ENCODE measurements at places on chromosomes 3 and 15.

DNA sequence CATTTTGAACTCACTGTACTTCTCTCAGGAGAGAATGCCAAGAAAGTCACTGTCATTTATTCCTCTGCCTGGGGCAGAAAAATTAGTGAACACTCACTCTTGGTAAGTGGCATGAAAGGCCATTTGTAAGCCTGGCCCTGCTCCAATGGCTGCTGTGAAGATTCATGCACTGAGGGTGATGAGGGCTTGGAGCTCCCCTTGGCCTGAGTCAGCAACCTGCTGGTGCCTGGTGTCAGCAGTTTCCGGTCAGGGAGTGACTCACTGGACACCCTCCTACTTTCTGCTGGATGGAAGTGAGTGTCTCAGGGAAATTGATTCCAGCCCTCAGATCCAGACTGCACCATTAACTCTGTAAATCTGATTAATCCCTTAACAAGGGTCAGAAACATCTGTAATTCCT is 37.6 kb downstream of the TRA2B start:
- peak; percentile 96 for DNase-seq

- DNase-seq = no peak
Measured at GRCh38 chr3:9279966-9280365, 30.5 kb upstream of the SRGAP3 start.

DNA sequence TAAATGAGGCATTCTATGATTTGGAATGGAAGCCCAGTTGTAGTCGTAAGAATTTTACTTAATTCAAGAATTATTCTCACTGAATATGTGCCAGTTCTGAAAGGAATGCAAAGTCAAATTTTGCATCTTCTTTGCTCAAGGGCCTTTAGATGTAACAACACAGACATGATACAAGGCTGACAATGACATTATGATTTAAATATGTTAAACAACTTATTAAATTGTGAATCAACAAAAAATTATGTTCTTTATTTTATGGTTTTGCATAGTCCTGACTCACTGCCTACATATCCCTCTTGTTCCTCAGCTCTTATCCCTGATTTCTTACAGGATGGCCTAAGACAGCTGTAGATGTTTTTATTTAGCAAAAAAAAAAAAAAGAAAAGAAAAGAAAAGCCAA is 170.9 kb upstream of the NR2E3 start:
- no peak for DNase-seq

DNA sequence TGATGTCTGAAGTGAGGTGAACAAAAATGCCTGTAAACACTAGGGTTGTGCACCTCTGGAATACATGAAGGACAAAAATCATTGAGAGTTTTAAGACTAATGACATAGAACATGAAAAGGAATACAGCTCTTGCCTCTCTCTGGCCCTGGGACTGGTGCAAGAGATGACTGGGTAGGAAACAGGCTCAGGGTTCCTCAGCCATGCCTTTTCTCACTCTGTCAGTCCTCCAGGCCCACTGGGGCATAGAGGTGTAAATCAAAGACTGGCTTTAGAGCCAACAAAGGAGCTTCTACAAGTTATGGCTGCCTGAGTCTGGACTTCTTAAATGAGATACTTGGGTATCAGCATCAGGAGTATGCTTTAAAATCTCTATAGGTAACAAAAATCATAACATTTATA is 554.7 kb upstream of the KCNMB2 start:
- no peak for DNase-seq

DNA sequence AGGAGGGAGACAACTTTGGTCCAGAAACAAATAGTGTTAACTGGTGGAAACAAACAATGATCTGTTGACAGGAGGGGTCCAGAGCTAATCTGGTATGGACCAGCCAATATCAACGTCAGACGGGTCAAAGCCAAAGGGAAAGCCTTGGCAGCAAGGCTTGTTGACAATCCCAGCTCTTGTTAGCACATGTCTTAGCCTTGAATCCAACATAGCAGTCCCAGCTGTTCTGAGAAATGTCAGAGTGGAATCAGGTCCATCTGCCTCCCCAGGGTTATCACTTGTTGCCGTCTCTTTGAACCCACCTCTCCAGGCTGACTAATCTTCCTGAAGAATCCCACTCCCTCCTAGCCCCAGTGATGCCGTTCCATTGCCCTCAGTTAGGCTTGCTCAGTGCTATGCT is 404.6 kb upstream of the MCTP2 start:
- no peak for DNase-seq

DNA sequence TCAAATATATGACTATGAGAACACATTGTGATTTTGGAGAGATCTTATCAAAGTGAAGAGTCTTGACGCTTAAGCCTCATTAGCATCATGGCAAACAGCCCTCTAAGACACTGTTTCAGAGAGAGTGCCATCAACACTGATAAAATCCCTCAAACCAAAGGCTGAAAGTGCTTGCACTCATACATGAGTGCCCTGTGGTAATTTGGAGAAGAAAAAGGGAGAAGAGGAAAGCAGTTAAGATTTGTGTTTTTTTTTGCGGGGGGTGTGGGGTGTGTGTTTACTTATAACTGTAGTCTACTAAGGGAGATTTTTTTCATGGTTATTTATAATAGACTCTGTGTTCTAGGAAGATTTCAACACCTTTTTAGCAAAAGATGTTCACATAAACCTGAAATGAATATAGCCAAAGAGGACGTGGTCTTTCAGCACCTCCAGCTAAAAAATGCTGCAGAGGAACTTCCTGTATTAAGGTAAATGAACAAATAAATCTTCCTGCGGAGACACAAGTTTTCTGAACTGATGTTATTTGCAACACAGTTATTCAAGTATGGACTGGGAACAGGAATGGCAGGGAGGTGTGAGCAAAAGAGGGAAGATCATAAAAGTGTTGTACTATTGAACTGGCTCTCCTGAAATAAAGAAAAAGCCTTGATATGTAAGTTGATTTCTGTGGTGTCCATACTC is 81.9 kb upstream of the TGFBR2 start:
- no peak for DNase-seq

DNA sequence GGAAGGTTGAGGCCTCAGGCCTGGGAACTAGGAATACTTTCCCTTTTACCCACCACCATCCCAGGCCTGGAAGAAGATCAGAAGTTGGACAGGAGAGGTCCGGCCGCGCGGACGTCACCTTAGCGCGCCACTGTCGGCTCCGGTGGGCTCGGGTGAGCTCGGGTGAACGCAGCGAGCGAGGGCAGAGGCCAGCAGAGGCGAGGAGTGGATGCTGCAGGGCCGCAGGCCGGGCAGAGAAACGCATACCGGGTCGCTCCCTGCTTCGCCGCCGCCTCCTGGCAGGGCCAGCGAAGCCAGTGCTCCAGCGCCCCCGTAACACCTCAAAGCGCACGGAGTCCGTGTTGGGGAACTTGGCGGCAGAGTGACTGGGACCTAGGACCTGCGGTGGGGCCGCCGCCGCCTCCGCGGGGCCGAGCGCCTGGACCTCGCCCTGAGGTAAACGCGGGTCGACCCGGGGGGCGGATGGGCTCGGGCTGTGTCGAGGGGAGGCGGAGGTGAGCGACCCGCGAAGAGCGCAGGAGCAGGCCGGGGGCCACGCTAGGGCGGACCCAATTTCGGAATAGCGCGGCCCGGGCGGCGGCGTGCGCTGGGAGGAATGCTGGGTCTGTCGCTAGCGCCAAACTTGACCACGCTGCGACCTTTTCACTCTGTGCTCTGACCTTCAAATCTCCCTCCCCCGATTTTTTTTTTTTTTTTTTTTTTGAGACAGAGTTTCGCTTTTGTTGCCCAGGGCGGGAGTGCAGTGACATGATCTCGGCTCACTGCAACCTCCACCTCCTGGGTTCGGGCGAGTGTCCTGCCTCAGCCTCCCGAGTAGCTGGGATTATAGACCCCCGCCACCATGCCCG is 1.6 kb downstream of the CYP11A1 start:
- no peak for DNase-seq

DNA sequence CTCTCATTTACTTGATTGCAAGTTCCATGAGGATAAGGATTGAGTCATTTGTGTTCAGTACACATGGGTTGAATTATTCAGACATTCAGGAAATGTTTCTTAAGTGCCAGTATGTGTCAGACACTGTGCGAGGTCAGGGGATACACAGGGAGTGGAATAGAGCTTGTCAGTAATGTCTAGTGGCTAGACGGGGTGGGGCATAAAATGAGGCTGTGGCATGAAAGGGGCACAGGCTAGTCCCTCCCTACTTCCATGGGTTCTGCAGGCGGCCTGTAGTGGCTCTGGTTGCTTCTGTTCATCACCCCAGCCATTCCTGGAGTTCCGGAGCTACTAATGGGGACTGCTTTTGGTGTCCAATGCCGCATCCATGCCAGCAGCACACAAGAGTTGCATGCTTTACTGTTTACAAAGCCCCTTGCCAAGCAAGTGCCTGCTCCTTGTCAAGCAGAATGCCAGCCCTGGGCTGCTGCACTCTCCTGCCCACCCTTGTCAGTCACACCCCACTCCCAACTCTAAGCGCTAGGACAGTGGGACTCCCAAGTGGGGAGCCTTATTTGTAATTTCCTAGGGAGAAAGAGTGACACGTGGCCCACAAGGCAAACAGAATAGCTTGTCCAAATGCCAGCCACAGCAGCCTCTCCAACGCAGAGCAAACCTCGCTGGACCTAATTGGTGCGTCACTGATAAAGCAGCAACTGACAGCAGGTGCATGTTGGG is 70.8 kb downstream of the RAB11A start:
- DNase-seq = peak; percentile 45

DNA sequence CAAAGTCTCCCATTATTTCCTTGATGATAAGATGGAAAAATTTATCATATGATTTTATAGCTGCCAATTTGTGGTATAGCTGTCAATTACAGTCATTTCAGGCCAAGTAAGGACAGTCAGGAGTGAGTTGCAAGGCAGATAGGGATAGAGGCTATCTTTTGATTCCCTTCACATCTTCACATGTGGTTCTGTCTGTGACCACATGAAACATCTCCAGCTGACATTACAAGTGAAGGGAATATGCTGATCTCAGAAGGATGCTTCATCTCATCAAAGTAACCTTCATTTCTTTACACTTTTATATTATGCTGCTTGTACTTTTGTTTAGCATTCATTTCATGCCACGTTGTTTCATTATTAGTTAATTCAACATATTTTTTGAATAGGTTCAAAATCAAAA is 136.9 kb upstream of the CFAP20DC start:
- no peak for DNase-seq

DNA sequence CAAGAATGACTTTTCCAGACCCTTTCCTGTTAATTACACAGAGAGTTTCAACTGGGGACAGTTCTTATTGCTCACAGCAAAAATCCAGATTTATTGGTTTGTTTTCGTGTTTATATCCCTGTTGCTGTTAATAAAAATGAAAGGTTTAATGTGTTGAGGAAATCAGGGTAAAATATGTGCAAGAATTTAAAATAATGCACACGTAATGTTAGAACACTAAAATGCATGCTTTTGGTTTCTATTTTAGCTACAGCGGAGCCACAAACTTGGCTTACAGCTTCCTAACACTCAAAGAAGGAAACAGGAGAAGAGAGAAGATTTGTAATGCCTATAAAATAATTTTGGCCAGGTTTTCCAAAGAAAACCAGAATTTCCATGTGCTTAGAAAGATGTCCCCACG is 62.7 kb downstream of the CASR start:
- no peak for DNase-seq

DNA sequence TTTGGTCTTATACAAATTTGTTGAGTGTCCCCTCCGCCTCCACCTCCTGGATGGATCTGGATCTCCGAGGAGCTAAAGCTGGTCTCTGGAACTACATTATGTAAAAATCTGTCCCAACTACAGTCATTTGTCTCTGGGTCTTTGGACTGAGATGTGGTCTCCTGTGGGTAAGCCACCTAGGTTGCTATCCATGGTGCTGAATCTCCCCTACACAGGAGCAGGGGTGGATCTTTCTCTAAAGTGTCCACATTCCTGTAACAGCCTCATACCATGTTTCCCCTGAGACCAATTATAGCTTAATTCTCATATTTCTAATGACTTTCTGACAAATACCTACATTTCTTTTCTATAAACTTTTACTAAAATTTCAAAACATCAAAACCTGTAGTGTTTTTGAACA is 625.8 kb downstream of the TAFA4 start:
- peak; percentile 1 for DNase-seq

DNA sequence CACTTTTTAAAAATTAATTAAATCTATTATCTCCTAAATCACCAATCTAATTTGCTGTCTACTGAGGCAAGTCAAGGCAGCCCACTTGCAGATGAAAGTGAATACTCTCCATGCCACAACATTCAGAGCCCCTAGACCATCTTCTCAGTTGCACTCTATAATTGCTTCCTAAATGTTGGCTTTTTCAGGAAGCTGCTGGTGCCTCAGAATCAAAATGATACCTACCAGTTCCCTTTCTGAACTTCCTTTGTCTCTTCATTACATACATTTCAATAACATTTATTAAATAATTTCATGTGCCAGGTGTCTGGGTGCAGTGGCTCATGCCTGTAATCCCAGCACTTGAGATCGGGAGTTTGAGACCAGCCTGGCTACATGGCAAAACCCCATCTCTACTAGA is 124.1 kb downstream of the SERPINI1 start:
- no peak for DNase-seq

Data from HTR-8/SVneo (cell line).